ENCODE measurements at places on chromosomes 12 and 14.

GRCh38 chr12:57797933-57798332 is 15.3 kb downstream of the TSFM start:
- peaks cover 8% of the 10 kb centered on the region for H3K36me3 ChIP-seq
- no peaks in the 10 kb centered on the region for H3K4me1 ChIP-seq
- H3K27ac ChIP-seq = no peak overlapping the region
- no peak for DNase-seq
- no peak overlapping the region for H3K4me3 ChIP-seq
- no peaks in the 10 kb centered on the region for H3K27me3 ChIP-seq

GRCh38 chr12:70383886-70384285 is 17.8 kb downstream of the KCNMB4 start:
- H3K27ac ChIP-seq = no peak overlapping the region
- no peak overlapping the region for H3K4me3 ChIP-seq
- no peak for DNase-seq
- no peaks in the 10 kb centered on the region for H3K4me1 ChIP-seq
- no peaks in the 10 kb centered on the region for H3K36me3 ChIP-seq

DNA sequence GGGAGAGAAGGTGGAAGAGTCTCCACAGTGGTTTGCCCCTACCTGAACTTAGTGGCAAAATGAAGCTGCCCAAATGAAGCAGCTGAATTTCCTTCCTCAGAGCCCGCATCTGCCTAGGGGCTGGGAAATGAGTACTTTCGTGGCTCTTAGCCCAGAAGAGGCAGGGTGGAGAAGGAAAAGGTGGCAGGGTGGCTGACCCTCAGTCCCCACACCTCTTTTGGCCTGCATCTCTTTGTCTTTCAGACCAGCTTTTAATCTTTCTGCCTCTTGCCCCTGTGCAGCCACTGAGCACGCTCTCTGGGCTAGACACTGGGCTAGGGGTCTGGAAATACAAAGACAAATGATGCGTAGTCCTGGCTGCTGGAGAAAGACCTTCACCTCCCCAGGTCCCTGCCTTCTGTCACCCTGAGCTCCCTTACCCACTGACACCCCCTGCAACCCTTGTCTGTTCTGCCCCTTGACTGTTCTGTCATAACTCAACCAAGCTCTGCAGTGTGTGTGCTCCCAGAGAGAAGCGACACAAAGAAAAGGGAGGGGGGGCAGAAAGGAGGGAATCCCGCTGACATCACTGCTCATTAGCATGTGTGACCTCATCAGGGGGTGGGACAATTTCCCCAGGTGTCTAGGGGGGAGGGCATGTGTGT is 371 bp upstream of the REM2 start:
- DNase-seq = no peak
- H3K27me3 ChIP-seq = no peaks in the 10 kb centered on the region
- H3K4me3 ChIP-seq = no peak overlapping the region
- H3K36me3 ChIP-seq = peaks cover 25% of the 10 kb centered on the region

GRCh38 chr14:42228611-42229010 is 621.9 kb downstream of the LRFN5 start:
- no peak overlapping the region for H3K4me3 ChIP-seq
- no peaks in the 10 kb centered on the region for H3K36me3 ChIP-seq
- no peaks in the 10 kb centered on the region for H3K27me3 ChIP-seq
- H3K4me1 ChIP-seq = no peaks in the 10 kb centered on the region

- H3K4me1 ChIP-seq = peaks cover 14% of the 10 kb centered on the region
- DNase-seq = no peak
- peaks cover 95% of the 10 kb centered on the region for H3K36me3 ChIP-seq
Observed at GRCh38 chr14:103339561-103339960, 5.5 kb downstream of the EIF5 start.

GRCh38 chr14:68397371-68397811 is 395.5 kb downstream of the ZFP36L1 start:
- H3K27ac ChIP-seq = peak overlapping the region; percentile 67
- no peaks in the 10 kb centered on the region for H3K36me3 ChIP-seq
- DNase-seq = peak; percentile 22
- peaks cover 34% of the 10 kb centered on the region for H3K4me1 ChIP-seq
- H3K4me3 ChIP-seq = no peak overlapping the region

- no peaks in the 10 kb centered on the region for H3K27me3 ChIP-seq
- peaks cover 54% of the 10 kb centered on the region for H3K4me1 ChIP-seq
- peaks cover 4% of the 10 kb centered on the region for H3K36me3 ChIP-seq
- H3K4me3 ChIP-seq = no peak overlapping the region
- peak overlapping the region; percentile 36 for H3K27ac ChIP-seq
- no peak for DNase-seq
Observed at GRCh38 chr12:14402697-14403096, 37.2 kb downstream of the ATF7IP start.

GRCh38 chr12:131986361-131986760 is 36.6 kb downstream of the EP400 start:
- no peak for DNase-seq
- H3K4me3 ChIP-seq = no peak overlapping the region
- H3K27ac ChIP-seq = no peak overlapping the region
- H3K4me1 ChIP-seq = peaks cover 3% of the 10 kb centered on the region
- H3K27me3 ChIP-seq = no peaks in the 10 kb centered on the region
- peaks cover 21% of the 10 kb centered on the region for H3K36me3 ChIP-seq

DNA sequence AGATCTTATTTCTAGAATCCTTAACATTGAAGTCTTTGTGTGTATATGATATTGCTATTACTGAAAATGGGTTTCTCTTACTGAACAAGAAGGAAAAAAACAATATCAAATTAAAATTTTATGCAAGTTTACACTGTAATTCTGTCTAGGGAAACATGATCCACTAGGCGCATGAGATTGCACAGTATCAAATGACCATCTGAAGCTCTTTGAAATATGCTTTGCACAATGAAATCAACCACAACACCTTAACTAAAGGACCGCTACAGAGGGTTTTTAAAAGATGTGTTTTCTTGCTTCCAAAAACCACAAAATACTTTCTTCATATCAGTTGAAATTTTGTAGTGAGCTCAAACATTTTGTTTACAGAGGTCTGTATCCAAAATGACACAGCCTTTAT is 15.1 kb upstream of the KERA start:
- no peak overlapping the region for H3K4me3 ChIP-seq
- no peaks in the 10 kb centered on the region for H3K36me3 ChIP-seq
- no peaks in the 10 kb centered on the region for H3K27me3 ChIP-seq
- H3K27ac ChIP-seq = no peak overlapping the region
- H3K4me1 ChIP-seq = no peaks in the 10 kb centered on the region
- no peak for DNase-seq

GRCh38 chr14:24838945-24839616 is 205.1 kb upstream of the GZMB start:
- H3K4me1 ChIP-seq = no peaks in the 10 kb centered on the region
- no peak overlapping the region for H3K4me3 ChIP-seq
- H3K27me3 ChIP-seq = no peaks in the 10 kb centered on the region
- DNase-seq = no peak
- H3K27ac ChIP-seq = no peak overlapping the region

DNA sequence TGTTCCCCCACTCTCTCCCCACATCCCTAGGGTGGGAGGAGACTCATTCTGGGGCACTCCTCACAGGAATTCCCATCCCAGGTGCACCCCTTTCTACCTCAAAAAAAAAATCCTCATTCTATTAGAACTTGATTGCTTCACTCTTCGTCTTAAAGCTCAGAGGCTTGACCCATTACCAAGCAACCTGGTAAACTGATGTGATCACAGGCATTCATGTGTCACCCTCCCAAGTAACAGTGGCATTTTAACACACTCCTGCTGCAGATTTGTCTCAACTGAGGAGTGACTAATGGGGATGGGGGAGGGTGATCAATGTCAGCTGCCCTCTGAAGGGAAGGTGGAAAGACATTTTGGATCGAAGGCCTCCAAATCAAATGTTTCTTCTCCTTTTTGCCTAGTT is 78.1 kb upstream of the PTHLH start:
- no peaks in the 10 kb centered on the region for H3K4me1 ChIP-seq
- peak overlapping the region; percentile 55 for H3K27ac ChIP-seq
- H3K27me3 ChIP-seq = no peaks in the 10 kb centered on the region
- DNase-seq = no peak
- no peaks in the 10 kb centered on the region for H3K36me3 ChIP-seq
- no peak overlapping the region for H3K4me3 ChIP-seq

DNA sequence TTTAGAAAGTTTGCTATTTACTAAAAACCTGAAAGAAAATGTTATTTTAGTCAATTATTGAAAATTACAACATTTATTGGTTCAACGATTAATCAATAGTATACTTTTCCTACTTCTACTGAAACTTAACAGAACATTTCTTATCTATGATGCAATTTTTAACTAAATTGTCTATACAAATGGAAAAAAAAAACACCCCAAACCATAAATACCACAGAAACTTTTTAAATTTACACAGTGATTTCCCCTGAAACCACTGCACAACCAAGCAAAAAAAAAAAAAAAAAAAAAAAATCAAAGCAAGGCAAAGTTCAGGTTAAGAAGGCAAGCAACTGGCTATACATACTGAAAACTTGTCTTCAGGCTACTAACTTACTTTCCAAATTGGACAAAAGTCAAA is 71.9 kb upstream of the POC1B start:
- H3K4me3 ChIP-seq = no peak overlapping the region
- no peaks in the 10 kb centered on the region for H3K36me3 ChIP-seq
- no peak for DNase-seq
- no peaks in the 10 kb centered on the region for H3K4me1 ChIP-seq
- no peaks in the 10 kb centered on the region for H3K27me3 ChIP-seq

DNA sequence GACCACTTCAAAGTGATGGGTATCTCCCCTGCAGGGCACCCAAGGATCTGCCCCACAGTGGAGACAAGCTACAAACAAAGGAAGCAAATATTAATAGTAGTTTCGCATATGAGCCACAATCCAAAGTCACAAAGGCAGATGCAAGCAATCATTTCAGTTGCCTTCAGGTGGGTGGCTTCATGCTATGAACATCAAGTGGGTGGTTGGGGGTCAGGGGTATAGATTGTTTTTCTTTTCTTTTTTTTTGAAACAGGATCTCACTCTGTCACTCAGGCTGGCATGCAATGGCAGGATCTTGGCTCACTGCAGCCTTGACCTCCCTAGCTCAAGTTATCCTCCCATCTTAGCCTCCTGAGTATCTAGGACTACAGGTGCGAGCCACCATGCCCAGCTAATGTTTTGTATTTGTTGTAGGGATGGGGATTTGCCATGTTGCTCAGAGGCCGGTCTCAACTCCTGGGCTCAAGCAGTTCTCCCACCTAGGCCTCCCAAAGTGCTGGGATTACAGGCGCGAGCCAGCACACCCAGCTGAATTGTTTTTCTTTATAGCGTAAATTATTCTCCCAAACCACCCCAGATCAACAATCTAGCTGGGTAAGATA is 13.4 kb upstream of the NT5DC3 start:
- no peak overlapping the region for H3K27ac ChIP-seq
- peaks cover 42% of the 10 kb centered on the region for H3K4me1 ChIP-seq
- H3K36me3 ChIP-seq = no peaks in the 10 kb centered on the region
- no peaks in the 10 kb centered on the region for H3K27me3 ChIP-seq

- peaks cover 48% of the 10 kb centered on the region for H3K4me1 ChIP-seq
- no peaks in the 10 kb centered on the region for H3K36me3 ChIP-seq
- DNase-seq = no peak
- H3K4me3 ChIP-seq = no peak overlapping the region
- peaks cover 10% of the 10 kb centered on the region for H3K27me3 ChIP-seq
Observed at GRCh38 chr12:52155048-52155868, 36.6 kb downstream of the KRT80 start.

DNA sequence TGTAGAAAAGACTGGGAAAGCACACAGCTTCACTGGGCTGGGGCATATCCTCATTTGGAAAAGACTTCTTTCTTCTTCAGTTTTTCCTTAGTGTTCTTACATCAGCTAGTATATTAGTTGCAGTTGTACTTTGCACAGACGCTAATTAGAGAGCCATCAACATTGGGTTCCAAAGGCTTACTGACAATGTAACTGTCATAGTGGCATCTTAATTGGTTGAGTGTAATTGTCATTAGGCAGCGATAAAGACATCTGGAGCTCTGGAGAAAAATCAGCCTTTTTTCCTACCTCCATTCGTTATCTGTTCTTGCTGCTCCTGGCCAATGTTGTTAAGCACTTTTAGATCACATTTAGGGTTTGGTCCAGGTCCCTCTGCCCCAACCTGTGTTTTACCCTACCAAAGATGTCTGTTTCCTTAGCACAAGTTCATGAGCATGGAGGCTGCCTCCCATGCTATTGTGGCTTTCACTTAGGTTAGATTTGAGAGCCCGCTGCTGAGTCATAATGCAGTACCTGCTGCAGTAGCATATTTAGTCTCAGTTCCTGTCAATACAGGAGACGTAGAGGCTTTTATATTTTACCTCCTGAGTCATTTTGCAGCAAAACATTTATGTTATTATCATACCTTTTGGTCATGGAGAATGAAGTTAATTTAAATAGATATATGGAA is 49.2 kb downstream of the FBXW8 start:
- no peaks in the 10 kb centered on the region for H3K27me3 ChIP-seq
- peaks cover 29% of the 10 kb centered on the region for H3K36me3 ChIP-seq
- H3K4me1 ChIP-seq = no peaks in the 10 kb centered on the region
- H3K27ac ChIP-seq = no peak overlapping the region
- DNase-seq = no peak

GRCh38 chr12:98402671-98403070 is 112.7 kb upstream of the TMPO start:
- no peaks in the 10 kb centered on the region for H3K27me3 ChIP-seq
- H3K36me3 ChIP-seq = no peaks in the 10 kb centered on the region
- no peak overlapping the region for H3K27ac ChIP-seq
- no peak overlapping the region for H3K4me3 ChIP-seq
- DNase-seq = no peak

GRCh38 chr14:59897757-59898383 is 22.1 kb upstream of the LRRC9 start:
- H3K36me3 ChIP-seq = no peaks in the 10 kb centered on the region
- DNase-seq = no peak
- H3K4me1 ChIP-seq = no peaks in the 10 kb centered on the region
- no peaks in the 10 kb centered on the region for H3K27me3 ChIP-seq
- no peak overlapping the region for H3K27ac ChIP-seq

- H3K27me3 ChIP-seq = no peaks in the 10 kb centered on the region
- H3K4me1 ChIP-seq = no peaks in the 10 kb centered on the region
- DNase-seq = no peak
- H3K4me3 ChIP-seq = no peak overlapping the region
Observed at GRCh38 chr12:2463719-2464118, 331.1 kb upstream of the FKBP4 start.

GRCh38 chr12:15823360-15824128 is 34.4 kb upstream of the EPS8 start:
- H3K36me3 ChIP-seq = no peaks in the 10 kb centered on the region
- H3K4me3 ChIP-seq = no peak overlapping the region
- H3K27ac ChIP-seq = no peak overlapping the region
- no peaks in the 10 kb centered on the region for H3K4me1 ChIP-seq

- no peak for DNase-seq
- no peaks in the 10 kb centered on the region for H3K27me3 ChIP-seq
- H3K36me3 ChIP-seq = no peaks in the 10 kb centered on the region
Observed at GRCh38 chr12:67070604-67071003, 198.6 kb upstream of the CAND1 start.

DNA sequence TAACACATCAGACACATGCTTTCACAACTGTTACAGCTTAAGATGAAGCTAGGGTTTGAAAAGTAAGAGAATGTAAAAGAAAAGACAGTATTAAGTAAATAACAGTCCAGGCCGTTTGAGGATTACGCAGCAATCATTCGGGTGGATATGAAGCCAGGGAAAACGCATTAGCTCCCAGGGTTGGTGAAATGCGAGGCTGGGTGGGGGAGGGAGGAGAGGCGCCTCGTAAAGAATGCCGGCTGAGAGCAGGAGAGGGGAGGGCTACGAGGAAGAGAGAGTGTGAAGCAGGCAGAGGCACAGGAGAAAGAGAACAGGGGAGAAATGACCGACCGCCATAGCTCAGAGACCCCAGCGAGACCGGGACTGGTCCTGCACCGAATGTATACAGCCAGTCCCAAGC is 73.0 kb downstream of the IQSEC3 start:
- H3K27me3 ChIP-seq = peaks cover 6% of the 10 kb centered on the region
- no peaks in the 10 kb centered on the region for H3K36me3 ChIP-seq
- peak overlapping the region; percentile 43 for H3K4me3 ChIP-seq
- peaks cover 14% of the 10 kb centered on the region for H3K4me1 ChIP-seq
- no peak overlapping the region for H3K27ac ChIP-seq

Measured in esophagus squamous epithelium (tissue), 5 donors.